ENCODE measurements at places on chromosomes 5 and 9.

DNA sequence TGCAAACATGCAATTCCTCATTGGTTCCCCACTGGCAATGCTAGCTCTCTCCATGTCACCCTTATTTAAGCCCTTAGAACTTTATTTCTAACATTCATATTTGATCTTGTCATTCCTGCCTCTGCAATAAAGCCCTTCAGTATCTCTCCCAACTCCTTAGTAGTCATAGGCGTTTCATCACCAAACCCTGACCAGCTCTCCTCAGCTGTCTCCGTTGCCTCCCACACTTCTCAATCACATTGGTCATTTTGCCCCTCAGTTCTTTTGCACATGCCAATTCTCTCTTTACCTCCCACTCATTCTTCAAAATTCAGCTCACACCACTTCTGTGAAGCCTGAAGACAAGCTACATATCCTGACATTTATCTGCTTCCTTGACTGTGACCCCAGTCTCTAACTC is 2.8 kb upstream of the RUSC2 start:
- no peak for DNase-seq

GRCh38 chr5:112417931-112418658 is 982 bp downstream of the EPB41L4A start:
- DNase-seq = no peak

DNA sequence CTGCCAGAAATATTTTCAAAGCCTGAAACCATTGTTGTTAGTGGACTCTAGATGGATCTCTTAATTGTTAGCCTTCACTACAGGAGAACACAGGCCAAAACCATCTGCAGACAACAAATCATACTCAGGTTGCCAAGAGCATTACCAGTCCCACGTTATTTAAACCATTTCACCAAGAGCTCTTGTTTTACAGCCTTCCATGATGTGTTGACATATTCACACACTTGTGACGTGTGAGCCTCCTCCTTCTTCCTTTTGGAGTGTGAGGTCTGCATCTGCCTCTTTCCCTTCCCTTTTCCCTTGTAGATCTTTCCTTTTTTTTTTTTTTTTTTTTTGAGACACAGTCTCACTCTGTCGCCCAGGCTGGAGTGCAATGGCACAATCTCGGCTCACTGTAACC is 279.0 kb downstream of the AUH start:
- DNase-seq = no peak

- DNase-seq = no peak
Measured at GRCh38 chr9:134923466-134923865, 5.8 kb upstream of the FCN1 start.

- DNase-seq = no peak
Measured at GRCh38 chr9:98404237-98404636, 148.8 kb upstream of the TBC1D2 start.

DNA sequence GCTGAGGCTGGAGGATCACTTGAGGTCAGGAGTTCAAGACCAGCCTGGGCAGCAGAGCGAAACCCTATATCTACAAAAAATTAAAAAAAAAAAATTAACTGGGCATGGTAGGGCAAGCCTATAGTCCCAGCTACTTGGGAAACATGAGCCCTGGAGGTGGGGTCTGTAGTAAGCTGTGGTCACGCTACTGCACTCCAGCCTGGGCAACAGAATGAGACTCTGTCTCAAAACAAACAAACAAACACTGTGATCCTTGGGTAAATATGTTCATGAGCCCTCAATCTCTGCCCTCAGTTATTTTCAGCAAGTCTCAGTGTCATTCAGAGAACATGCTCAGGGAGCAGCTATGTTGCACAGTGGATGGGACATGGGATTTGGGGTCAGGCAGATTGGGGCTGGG is 76.2 kb downstream of the PTTG1 start:
- DNase-seq = no peak

- no peak for DNase-seq
Measured at GRCh38 chr5:173217626-173218397, 17.2 kb downstream of the NKX2-5 start.

DNA sequence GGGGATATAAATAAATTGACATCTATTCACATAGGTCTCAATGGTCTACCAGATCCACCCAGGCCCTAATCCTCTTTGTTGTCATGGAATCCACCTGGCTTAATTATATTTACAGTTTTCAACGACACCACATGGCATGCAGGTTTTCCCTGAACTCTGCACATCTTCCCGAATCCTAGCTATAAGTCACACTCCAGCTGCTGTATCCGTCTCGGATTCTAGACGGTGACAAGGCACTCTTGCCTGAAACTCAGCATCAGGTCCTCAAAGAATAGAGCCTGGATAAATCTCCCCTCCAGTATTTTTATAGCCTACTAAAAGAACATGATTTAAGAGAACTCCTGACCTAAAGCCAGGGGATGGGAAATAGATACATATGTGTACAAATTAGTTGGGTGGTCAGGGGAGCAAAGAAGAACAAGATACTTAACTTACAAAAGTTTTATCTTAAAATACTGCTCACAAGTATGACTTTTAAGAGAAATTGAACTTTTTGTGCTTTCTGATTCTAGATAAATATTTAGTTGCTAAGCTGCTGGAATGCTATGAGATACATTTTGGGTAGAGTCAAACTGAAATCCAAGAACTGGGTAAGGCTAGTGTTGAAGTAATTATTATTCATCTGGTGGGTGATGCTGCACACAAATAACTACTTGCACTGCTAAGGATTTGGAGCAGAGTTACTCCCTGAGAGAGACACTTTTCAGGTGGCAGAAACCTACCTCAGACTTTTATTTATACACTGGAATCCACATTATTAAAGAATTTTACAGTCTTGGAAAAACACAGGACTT is 187.3 kb downstream of the EFNA5 start:
- no peak for DNase-seq

DNA sequence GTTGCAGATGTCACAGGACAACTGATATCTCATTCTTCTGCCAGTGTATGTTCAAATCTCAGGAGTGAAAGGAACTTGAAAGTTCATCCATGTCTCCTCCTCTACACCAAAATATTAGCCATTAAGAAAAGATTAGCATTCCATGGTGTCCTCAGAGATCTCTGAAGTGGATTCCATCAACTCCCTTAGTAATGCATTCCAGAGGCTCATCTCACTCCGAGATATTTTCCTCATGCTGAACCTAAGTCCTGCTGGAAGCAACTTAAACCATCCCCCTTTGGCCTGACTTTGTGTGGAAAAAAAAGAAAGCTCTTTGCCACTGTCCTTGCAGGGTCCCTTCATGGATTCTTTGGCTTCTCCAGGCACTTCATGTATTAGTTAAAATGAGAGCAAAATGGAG is 155.7 kb upstream of the ZNF462 start:
- no peak for DNase-seq

- DNase-seq = peak; percentile 19
Measured at GRCh38 chr9:99253772-99254431, 31.8 kb downstream of the SEC61B start.

- DNase-seq = no peak
Measured at GRCh38 chr5:132840896-132841295, 10.4 kb upstream of the SHROOM1 start.

- no peak for DNase-seq
Measured at GRCh38 chr9:89626741-89627265, 22.0 kb downstream of the GADD45G start.

DNA sequence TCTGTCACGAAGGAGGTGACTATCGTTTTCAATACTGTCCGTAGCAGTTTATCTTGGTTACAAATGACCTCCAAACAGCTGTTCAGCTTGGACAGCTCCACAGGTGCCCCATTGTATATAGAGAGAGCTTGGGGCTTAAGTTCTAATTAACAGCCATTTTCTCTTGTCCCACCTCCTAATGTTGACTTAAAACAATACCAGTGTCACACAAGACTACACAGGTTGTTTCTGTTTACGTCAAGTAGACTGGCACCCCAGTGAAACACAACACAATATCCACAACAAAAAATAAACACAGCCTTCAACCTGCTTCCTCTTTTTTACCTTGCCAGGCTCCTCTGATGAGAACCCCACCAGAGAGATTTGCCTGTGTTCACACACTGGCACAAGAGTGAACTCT is 39.8 kb upstream of the TLE1 start:
- DNase-seq = no peak

DNA sequence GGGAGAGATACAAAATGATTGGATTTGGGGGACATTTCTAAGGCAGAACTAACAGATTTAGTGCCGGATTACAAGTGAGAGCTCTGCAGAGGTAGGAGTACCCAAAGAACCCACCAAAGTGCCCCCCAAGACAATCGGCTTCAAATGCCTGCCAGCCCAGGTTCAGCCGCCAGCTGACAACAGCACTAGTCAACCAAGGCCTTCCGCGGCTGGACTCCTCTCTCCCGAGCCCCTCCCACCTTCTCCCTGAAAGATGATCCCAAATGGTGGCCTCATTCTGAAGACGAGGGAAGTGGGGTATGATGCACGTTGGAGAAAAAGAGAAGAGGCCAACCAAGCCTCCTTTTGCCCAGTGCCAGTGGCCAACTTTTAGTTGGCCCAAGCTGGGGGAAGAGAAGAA is 210.4 kb upstream of the SLC30A5 start:
- DNase-seq = no peak

GRCh38 chr9:79054500-79054899 is 517.3 kb upstream of the TLE4 start:
- DNase-seq = no peak

DNA sequence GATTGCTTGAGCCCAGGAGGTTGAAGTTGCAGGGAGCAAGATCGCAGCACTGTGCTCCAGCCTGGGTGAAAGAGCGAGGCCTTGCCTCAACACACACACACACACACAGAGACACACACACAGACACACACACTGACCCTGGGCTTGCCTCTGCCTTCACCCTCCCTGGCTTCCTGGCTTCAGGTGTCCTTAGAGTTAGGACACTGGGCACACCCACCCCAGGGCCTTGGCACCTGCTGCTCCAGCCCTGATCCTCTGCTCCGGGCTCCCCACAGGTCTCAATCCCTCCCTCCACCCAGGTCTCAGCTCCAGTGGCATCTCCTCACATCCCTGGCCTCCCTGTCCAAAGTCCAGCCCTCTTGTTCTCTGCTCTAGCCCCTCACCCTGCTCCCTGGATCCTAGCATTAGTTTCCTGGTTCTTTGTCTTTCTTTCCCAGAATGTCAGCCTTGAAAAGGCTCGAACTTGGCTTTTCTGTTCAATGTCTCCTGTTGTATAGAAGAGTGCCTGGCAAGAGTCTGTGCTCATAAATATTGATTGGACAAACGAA is 212.9 kb downstream of the C9orf50 start:
- DNase-seq = no peak

GRCh38 chr5:39411061-39411460 is 13.7 kb downstream of the DAB2 start:
- DNase-seq = no peak

DNA sequence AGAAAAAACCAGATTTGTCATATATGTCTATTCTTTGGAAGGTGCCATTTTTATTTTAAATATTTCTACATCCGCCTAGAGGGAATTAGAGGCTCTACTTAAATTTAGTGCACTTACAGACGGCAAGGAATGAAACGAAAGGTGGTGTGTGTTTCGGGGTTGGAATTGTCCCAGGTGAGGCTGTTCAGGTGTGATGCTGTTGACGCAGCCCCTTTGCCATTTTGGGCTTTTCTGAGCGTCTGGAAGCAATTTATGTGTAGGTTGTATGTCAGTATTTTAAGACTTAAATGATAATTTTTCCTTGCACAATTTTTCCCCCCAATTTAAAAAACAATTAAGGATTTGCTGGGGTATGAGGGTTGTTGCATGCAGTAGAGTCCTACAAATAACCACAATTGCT is 2.0 kb downstream of the TENT4A start:
- no peak for DNase-seq

GRCh38 chr5:179118756-179119414 is 58.7 kb downstream of the ZNF354C start:
- DNase-seq = no peak

DNA sequence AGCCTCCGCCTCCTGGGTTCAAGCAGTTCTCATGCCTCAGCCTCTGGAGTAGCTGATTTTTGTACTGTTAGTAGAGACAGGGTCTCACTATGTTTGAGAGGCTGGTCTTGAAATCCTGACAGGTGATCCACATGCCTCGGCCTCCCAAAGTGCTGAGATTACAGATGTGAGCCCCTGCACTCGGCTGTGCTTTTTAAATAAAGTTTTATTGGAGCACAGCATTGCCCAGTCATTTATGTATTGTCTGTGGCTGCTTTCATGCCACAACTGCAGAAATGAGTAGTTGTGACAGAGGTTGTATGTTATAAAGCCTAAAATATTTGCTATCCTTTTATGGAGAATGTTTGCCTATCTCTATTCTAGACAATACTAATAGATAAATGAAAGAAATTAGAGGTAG is 169.2 kb downstream of the AOPEP start:
- no peak for DNase-seq

- DNase-seq = no peak
Measured at GRCh38 chr9:121662359-121662758, 10.9 kb downstream of the DAB2IP start.

GRCh38 chr9:127567730-127568617 is 44.1 kb upstream of the STXBP1 start:
- no peak for DNase-seq

DNA sequence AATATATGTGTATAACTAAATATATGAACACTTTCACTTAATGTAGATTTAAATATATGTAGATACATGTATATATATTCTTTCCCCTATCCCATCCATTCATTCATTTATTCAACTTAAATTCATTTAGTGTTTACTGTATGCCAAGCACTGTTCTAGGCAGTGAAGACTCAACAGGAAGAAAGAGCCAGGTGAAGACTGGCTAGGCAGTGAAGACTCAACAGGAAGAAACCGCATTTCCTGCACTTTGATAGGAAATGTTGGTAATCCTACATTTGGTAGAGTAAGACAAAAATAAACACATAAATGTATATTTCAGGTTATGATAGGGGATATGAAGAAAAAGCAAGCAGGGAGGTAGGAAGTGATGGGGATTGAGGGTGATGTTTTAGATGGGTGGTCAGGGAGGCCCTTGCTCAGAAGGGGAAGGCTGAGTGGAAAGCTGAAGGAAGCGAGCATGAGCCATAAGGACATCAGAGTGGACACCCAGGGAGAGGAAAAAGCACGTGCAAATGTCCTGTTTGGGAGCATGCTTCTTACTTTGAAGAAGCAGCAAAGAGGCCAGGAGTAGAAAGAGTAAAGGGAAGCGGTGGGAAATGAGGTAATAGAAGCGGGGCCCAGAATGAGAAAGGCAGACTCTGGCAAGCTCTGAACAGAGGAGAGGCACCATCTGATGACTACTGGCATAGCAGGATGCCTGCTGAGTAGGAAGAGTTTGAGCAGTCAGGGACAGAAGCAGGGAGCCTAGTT is 227.8 kb upstream of the MAP3K1 start:
- DNase-seq = no peak

- DNase-seq = no peak
Measured at GRCh38 chr5:129820-130219, 37.9 kb downstream of the PLEKHG4B start.

DNA sequence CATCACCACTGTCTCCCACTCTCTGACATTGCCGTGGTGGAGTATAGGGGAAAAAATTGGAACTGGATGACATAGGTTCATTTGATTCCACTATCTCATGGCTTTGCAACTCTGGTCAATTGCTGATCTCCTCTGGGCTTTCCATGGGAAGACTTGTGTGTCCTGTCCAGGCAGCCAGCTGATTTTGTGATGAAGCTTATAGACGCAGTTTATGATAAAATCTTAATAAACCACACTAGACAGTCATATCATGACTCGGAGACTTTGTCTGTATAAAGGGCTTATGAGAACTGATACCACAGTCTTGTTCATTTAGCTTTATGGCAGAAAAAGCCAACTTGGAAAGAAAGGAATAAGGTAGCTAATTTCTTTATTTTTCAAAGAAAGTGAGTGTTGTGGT is 296.5 kb downstream of the MAST4 start:
- no peak for DNase-seq

- DNase-seq = no peak
Measured at GRCh38 chr5:81398741-81399140, 4.8 kb upstream of the ACOT12 start.
